ENCODE measurements at places on chromosomes 5 and 9. TPM values are rescaled to one million over a fixed set of nuclear protein-coding genes. Genes with fewer than 3 reads are reported as not detected.

The TLX3 gene
- not detected for total RNA-seq

The UHRF2 gene
- 35.0 TPM for total RNA-seq

DNA sequence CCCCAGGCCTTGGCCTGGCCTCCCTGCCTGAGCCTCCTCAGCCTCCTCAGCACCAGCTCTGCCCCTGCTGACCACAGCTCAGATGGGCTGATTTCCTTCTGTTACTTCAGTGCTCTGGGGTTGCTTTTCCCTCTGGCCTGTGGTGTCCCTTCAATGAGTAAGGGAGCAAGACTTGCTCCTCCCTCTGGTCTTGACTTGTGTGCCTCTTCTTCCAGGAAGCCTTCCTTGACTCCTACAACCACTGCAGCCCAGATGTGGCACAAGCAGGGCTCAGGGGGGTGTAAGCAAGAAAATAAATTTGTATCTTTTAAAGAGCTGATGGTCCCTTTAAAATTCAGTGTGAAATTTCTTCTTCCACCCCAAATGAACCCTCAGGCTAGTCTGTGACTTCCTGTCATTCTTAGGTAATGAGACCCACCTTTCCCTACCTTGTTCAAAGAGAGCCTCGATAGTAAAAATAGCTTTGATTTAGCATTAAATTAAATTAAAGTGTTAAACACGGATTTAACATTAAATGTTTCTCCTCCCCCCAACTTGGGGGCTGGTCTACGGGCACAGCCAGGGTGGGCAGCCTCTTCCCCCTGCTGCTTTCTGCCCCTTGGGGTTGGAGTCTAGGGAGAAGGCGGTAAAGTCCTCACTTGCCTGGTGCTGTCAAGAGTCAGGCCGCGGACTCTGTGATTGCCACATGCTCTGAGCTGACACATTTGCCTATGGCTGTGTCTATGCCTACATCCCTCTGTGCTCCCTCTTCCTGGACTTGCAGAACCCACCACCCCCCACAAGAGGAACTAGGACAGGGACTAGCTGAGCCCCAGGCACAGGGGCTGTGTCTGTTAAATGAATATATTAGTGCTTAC lies 64.5 kb downstream of the OLFM1 start:
- no peak for DNase-seq

DNA sequence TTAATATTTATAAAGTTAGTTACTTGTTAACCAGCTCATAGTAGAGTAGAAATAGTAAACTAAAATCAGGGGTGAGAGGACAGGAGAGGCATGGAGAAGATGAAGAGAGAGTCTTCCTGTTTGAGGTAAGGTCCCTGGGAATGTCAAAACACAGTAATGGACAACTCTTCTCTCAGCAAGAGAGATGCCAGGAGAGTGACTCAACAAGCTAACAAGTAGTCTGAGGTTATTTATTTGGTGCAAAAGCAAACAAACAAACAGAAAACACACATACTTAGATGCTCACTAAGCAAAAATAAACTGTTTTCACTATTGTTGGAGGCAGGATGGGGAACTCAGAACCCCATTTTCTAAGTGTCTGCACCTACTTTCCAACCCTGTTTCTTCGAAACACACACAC lies 333.2 kb upstream of the RFX3 start:
- no peak for DNase-seq

The MCCC2 gene
- 43.9 TPM for total RNA-seq

DNA sequence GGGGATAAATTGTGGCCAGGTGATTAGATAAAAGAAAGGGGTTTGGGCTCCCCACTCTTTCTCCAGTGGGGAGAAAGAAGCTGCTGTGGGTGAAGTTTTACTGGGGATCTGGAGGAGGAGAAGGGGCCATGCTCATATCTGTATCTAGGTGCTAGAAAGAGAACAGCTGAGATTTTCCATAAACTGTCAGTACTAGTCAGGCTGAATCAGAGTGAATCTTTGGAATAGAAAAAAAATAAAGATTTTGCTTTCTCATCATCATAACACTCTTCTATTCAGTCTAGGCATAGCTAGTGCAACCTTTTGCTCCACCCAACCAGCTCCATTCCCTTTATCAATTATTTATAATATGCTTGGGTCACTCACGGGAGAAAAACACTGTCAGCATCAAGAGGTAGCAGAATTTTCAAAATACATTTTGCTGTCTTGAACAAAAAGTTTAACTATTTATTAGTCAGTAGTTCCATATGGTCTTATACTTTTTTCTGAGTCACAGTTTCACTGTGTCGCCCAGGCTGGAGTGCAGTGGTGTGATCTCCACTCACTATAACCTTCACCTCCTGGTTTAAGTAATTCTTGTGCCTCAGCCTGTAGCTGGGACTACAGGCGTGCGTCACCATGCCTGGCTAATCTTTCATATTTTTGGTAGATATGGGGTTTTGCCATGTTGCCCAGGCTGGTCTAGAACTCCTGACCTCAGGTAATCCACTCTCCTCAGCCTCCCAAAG lies 21.3 kb upstream of the ERMP1 start:
- DNase-seq, result no peak

The KCNT1 gene
- total RNA-seq, result 1.0 TPM

DNA sequence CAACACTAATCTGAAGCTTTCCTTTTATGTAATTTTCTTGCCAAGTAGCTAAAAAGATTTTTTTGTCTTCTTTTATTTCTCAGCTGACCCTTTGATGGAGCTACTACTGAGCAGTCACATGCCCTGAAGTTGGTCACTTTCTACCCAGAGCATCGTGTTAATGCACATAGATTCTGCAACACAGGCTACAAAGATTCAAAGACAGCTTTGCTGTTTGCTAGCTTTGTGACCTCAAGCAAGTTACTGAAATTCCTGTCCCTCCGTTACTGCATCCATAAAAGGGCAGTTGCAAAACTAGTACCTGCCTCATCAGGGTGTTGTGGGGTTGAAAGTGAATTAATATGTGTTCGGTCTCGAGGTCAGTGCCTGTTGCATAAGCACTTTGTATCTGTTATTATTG lies 179.9 kb downstream of the GAS1 start:
- DNase-seq, result no peak

GRCh38 chr5:61440086-61440485 lies 108.0 kb downstream of the ZSWIM6 start:
- no peak for DNase-seq

DNA sequence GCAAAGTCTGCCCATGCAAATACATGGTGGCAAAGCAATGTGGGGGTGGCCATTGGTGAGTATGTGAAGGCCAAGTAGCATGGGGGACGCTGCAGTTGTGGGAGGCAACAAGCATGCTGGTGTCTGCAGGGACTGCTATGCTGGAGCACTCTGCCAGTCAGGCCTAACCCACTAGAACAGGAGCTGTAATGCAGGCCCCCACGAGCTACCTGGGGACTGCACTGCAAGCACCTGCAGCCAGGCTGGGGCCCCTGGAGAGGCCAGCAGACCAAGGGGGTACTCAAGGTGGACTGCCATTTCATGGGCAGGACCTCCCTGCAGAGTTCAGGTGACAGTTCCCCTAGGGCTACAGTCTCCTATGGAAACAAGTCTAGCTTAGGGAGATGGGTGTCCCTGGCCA lies 183.8 kb upstream of the PDE4D start:
- no peak for DNase-seq

The PCDHGA11 gene
- 2.3 TPM for total RNA-seq

GRCh38 chr9:129983891-129984290 lies 59.1 kb downstream of the FNBP1 start:
- DNase-seq, result no peak

- DNase-seq, result no peak
Measured at GRCh38 chr9:84151236-84151635, 170.6 kb downstream of the RMI1 start.

GRCh38 chr9:128838338-128838737 lies 8.7 kb upstream of the SPOUT1 start:
- no peak for DNase-seq

DNA sequence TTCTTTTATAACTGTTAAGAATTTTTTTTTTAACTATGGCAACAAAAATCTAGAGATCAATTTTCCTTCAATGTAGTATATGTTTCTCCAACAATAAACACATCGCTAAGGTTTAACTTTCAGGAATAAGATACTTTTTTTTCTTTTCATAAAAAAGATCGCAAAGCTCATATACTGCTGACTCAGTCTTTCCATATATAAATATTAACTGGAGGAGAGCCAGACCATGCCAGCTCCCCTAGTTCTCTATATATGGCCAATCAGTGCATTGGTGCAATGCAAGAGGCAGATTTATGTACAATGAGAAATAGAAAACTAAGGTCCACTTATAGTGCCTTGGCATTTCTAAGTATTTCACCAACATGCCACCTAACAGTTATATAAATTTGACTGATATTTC lies 89.2 kb upstream of the GAS1 start:
- DNase-seq, result no peak

DNA sequence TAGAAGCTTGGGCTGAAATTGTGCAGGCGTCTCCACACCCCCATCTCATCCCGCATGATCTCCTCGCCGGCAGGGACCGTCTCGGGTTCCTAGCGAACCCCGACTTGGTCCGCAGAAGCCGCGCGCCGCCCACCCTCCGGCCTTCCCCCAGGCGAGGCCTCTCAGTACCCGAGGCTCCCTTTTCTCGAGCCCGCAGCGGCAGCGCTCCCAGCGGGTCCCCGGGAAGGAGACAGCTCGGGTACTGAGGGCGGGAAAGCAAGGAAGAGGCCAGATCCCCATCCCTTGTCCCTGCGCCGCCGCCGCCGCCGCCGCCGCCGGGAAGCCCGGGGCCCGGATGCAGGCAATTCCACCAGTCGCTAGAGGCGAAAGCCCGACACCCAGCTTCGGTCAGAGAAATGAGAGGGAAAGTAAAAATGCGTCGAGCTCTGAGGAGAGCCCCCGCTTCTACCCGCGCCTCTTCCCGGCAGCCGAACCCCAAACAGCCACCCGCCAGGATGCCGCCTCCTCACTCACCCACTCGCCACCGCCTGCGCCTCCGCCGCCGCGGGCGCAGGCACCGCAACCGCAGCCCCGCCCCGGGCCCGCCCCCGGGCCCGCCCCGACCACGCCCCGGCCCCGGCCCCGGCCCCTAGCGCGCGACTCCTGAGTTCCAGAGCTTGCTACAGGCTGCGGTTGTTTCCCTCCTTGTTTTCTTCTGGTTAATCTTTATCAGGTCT lies at the start of gene C9orf72:
TSS of gene C9orf72 (minus strand) at position 564 of the 716 bp plus-strand sequence. CDS start 6,361 bp downstream, outside the sequence.
- peak; percentile 77 for DNase-seq

DNA sequence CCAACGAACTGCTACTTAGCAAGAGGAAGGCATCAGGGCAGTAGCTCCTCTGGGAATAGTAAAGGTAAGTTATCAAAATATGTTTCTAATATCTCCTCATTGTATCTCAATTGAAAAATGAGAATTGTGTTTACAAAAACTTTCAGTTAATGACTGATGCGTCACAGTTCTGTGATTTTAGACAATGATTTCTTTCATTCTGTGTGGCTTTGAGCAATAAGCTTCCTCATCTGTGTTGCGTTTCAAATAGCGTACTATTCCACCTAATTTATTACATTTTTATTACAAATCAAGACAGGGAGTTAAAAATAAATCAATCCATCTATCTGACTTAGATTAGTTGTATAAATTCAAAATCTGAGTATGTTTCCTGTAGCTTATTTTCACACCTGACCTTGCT lies 145.0 kb downstream of the CAAP1 start:
- no peak for DNase-seq

The RNF14 gene
- total RNA-seq, result 24.1 TPM

DNA sequence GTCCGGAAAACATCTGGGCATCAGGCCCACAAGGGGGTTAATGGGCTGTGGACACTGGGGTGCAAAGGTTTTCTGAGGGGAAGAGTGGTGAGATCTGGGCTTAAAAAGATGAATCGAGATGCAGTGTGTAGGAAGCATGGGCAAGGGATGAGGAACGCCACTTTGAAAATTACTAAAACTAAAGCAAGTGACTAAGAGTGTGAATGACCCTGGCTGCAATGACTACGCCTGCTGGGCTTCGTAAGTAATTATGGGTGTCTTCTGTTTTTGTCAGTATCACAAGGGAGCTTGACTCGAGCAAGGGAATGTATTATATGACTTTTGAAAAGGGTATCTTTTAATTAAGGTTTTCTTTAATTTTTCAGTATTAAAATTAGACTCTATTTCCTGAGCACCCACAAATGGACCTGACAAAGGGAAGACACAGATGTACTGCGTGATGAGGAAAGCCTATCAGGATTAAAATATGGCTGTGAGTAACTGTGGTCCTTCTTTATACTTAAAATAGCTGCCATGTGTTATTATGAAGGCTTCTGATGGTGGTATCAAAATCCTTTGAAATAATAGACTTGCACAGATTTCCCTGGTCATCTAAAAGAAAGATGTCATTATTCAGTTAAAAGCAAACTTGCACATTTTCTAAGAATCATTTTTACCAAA lies 4.2 kb downstream of the CTXN3 start:
- DNase-seq, result no peak

GRCh38 chr9:72919246-72919945 lies 33.5 kb downstream of the ALDH1A1 start:
- DNase-seq, result no peak

GRCh38 chr5:178982941-178983340 lies 12.2 kb downstream of the GRM6 start:
- peak; percentile 67 for DNase-seq

- no peak for DNase-seq
Measured at GRCh38 chr5:160692271-160692670, 159.7 kb downstream of the ATP10B start.
